ENCODE measurements at places on chromosomes 1 and 21.

DNA sequence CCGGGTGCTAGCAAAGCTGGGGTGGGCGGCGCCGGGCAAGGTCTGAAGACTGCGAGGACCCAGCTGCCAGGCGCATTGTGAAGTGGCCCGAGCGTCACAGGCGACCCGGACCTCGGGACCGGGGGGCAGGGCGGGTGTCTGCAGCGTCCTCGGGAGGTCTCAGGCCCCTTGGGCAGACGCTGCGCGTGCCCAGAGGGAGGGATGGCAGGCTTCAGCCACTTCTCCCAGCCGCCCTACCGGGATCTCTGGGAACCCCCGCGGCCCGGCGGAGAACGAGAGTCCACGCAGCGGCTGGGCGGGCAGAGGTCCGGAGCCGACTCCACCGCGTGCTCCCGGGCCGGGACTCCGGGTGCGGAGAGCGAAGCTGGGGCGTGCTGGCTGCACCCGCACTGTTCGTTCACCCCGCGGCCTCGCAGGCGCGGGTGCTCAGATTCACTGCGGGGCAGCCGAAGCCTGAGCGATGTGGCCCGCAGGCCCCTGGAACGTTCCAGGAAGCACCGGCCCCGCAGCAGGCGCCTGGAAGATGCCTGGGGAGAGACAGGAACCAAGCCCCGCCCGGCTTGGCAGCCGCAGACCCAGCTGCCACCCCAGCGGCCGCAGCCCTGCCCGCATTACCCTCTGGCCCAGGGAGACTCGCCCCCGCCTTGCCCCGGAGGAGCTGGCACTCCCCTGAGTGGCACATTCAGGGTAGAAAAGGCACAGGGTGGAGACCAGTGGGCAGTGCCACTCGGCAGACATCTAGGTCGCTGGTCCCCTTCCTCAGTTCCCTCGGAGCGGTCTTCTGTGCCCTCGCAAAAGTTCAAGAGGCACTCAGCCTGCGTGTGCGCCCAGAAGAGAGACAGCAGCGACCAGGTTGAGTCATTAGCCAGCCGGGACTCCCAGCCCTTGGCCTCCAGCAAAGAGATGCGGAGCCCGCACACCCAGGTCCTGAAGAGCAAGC, at the start of gene CCDC185:
TSS of gene CCDC185 (plus strand) at position 141 of the 940 bp plus-strand sequence. CDS start at position 202, 61 bp downstream.
- DNase-seq = no peak

DNA sequence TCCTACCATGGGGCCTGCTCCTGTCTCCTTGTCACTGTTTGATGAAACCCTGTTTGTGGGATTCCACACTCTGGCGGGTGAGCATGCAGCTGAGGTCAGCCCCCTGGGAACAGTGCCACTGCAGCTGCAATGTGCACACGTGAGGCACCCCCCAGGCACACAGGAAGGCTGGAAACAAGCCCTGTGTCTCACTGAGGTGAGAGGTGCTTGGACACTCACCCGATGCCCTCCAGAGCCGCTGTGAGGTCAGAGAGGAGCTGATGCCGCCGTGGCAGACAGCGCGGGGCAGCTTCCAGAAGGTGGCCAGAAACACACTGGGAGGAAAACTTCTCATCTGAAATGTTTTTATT, 49.7 kb downstream of the SLX9 start:
- no peak for DNase-seq

- DNase-seq = peak; percentile 52
Observed at GRCh38 chr1:15975358-15975804, 520 bp downstream of the ZBTB17 start.

DNA sequence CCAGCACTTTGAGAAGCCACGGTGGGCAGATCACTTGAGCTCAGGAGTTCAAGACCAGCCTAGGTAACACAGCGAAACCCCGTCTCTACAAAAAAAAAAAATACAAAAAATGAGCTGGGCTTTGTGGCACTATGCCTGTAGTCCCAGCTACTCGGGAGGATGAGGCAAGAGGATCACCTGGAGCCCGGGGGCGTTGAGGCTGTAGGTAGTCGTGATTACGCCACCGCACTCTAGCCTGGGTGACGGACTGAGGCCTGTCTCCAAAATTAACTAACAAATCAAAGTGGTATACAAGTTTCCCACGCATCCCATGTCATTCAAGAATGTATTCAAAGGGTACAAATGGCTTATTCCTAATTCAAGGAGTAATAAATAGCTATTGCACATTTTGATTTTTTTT, 2.4 kb downstream of the AUNIP start:
- DNase-seq = no peak

- DNase-seq = peak; percentile 15
Observed at GRCh38 chr1:154419620-154420571, 14.8 kb downstream of the IL6R start.

DNA sequence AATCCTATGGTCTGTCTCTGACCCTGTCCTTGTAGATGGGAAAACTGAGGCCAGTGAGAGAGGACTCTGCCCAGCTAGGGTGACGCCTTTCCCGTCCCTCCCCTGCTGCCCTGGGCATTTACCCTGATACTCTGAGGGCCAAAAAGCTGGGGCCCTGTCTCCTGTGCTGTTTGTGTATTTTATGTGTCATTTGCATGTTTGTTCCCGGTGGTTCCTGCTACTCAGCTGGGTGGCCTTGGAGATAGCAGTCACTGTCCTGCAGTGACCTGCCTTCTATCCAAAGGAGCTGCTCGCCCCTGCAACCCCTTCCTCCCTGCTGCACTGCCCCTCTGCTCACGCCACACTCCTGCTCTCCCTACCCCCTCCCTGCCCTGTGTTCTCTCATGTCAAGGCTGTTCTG, 41.1 kb upstream of the KDM4A start:
- DNase-seq = no peak

DNA sequence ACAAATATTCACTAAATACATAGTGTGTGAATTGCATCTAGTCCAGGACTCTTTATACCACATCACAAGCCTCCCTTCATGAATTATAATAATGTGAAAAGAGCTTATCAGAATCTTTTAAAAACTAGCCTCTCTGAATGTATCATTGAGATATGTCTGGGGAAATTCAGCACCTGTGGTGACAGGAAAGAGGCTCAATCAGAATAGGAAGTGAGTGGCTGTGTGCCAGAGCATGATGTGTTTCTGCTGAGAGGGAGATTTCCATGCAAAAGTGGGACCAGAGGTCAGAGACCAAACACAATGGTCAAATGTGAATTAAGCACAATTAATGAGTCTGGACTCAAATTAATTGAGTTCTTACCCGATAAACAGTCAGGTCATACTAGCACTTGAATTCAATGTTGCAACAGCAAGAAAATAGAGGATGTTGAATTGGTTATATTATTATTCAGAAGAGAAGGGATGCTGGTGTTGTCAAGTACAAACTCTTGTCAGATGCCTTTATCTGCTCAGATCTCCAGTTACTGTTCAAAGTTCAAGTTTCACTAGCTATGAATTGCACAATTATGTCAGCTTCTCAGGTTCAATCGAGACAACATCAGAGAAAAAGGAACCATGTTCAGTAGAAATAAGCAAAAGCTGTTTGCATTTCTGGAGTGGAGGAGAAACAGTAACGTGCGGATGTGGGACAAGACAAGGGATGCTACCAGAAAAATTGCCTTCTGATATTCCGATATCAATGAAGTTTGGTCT, 226.2 kb downstream of the ZNF326 start:
- DNase-seq = no peak

GRCh38 chr1:20685099-20685662, 24.0 kb upstream of the DDOST start:
- DNase-seq = no peak

- no peak for DNase-seq
Observed at GRCh38 chr1:180577361-180577760, 18.6 kb downstream of the OVAAL start.

- no peak for DNase-seq
Observed at GRCh38 chr1:183676586-183677189, 23.6 kb upstream of the APOBEC4 start.

DNA sequence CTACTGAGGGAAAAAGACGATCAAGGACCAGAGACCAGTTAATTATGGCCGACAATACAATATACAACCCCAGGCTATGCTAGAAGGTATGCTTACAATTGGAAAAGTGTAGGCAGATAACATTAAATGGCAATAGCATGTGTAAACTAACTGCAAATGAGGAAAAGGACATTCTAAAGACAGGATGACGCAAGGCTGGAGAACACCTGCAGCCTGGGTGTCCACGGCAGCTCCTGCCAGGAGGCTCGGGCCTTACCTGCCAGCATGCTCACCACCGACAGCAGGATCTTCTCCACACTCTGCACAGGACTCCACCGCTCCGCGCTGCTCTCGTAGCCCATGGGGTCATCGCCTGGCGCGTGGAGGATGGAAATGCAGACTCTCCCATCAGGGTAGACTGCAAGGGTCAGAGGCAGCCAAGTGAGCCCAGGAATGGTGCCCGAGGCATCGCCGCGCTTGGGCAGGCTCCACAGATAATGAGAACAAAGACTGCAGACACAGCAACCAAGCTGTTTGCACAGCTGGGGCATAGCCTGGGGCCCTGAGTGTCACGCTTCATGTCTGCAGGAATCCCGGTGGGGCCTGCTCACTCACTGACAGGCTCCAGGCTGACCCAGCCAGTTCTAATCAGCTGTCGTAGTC, 28.2 kb downstream of the UBE2G2 start:
- DNase-seq = no peak

DNA sequence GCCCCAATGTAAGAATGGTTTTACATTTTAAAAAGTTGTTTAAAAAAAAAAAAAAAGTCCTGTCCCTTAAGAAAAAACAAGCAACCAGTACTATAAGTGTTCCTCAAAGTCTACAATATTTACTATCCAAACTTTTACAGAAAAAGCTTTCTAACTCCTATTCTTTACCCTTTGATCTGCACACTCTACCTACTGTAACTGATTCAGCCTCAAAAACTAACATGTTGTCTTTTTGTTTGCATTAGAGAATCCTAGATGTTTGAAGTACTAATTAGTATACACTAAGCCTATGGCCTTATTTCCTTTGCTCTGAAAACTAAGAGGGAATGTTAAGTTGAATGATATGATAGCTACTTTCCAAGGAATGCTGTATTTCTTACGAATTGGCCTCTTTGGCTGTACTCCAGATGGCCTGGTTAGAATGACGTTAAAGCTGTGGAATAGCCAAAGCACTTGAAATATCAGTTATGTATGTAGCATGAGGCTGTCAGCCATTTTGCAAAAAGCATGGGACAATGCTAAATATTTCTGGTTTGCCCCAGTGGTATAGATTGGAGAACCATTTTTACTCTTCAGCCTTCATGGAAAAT, 234.8 kb downstream of the GPR52 start:
- no peak for DNase-seq

- no peak for DNase-seq
Observed at GRCh38 chr1:87130438-87130837, 198.2 kb upstream of the LMO4 start.

- DNase-seq = no peak
Observed at GRCh38 chr1:171295821-171296220, 18.2 kb upstream of the FMO4 start.

DNA sequence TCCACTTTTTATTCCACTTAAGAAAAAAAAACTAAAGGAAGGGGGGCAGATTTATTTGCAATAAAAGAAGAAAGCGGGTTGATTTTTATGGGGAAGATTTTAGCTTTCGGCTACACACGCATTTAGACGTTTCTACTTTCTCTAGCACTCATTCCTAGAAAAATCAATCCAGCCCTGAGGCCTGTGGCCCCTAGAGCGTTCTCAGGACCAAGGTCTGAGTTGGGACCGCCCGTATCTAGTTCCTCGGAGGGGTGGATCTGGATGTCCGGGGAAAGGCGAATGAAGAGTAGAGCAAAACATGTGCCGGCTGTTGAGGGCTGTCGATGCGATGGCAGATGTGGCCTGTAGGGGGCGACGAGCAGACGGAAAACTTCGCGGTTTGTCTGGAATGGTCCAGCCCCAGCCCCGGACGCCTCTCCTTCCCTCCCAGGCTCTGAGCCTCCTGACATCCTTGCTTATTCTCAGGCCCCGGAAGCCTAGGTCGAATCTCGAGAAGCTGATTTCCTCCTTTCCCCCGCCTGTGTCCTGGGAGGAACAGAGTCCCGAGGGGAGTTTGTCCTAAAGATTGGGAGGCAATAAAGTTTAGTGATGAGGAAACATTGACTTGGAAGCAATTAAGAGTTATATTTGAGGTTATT, 5.2 kb downstream of the FOXD3 start:
- DNase-seq = peak; percentile 59

DNA sequence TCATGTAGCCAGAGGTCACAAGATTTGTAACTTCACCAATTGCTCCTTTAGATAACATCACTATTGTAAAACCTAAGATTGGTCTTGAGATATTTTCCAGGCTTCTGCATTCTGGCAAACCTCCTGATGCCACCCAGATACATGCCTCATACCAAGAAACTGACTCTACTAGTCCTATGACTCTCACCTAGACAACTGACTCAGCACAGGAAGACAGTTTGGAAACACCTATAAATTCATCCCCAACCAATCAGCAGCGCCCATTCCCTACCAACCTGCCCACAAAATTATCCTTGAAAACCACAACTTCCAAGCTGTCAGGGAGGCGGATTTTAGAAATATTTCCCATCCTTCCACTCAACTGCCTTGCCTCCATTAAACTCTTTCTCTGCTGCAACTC, 2.6 kb downstream of the NME7 start:
- DNase-seq = no peak

- no peak for DNase-seq
Observed at GRCh38 chr1:94207695-94208094, 29.7 kb downstream of the ARHGAP29 start.

GRCh38 chr1:66137235-66137634, 344.5 kb downstream of the PDE4B start:
- no peak for DNase-seq

DNA sequence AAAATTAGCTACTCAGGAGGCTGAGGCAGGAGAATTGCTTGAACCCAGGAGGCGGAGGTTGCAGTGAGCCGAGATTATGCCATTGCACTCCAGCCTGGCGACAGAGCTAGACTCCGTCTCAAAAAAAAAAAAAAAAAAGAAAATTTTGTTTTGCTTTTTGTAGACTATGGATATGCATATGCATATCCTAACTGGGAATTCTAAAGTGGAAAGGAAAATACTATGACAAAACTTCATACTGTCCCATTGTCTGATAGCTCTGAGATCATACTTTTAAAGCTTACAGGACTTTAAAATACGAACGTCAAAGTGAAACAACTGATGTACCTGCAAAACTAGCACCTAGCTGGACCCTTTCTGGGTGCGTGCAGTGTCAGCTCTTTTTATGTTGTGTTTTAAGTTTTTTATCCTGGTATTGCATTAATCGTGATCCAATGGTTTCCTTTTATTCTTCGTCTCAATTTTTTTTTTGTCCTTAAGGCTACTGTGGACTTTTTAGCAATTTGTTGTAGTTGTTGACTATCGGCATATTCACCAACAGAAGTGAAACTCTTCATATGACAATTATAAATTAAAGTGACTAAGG, 19.2 kb downstream of the SPRTN start:
- no peak for DNase-seq

GRCh38 chr1:204514828-204515227, 1.4 kb upstream of the MDM4 start:
- no peak for DNase-seq

GRCh38 chr1:5998906-5999301, 6.7 kb upstream of the NPHP4 start:
- DNase-seq = no peak

DNA sequence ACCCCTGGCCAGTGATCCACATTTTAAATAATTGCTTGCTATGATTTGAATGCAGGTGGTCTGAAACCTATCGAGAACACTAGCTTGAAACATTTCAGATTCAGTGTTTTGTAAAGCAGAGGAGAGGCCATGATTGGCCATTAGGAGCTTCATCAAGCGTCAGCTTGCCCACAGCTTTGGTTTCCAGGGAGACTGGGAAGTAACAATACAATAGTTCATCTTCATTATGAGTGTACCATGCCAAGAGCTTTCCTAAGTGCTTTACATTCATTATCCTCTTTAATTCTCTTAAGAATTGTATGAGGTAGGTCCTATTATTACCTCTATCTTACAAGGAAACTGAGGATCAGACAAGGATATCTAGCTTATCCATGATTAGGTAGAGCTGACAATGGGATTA, 27.7 kb upstream of the ATP5PO start:
- no peak for DNase-seq

- DNase-seq = peak; percentile 47
Observed at GRCh38 chr1:3457910-3458883, 3.7 kb downstream of the ARHGEF16 start.
